ENCODE measurements at places on chromosomes 16 and 17.

- no peak for DNase-seq
Measured at GRCh38 chr16:85149776-85150175, 37.5 kb upstream of the CIBAR2 start.

DNA sequence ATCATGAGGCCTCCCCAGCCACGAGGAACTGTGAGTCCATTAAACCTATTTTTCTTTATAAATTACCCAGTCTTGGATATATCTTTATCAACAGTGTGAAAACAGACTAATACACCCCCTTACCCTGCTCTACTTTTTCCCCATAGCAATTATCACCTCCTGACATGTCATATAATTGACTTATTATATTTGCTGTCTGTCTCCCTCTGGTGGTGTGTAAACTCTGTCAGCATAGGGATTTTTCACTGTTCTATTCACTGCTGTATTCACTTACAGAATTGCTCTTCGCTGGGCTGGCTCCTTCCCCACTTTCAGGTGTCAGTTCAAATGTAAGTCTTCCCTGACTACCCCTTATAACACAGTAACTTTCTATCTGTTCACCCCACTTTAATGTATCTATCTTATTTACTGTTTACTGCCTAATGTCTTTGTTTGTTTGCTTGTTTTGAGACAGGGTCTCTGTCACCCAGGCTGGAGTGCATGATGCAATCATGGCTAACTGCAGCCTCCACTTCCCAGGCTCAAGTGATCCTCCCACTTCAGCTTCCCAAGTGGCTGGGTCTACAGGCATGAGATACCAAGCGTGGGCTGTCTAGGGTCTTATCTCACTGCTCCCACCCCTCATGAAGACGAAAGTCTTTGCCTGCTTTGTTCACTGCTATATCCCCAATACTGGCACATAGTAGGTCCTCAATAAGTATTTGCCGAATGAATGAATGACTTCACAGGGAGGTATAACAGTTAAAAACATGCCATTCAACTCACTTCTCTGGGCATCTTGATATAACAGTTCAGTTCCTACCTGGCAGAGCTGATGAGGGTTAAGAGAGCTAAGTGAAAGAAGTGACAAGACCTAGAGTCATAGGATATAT lies 52.4 kb upstream of the CDH3 start:
- DNase-seq, result peak; percentile 3

DNA sequence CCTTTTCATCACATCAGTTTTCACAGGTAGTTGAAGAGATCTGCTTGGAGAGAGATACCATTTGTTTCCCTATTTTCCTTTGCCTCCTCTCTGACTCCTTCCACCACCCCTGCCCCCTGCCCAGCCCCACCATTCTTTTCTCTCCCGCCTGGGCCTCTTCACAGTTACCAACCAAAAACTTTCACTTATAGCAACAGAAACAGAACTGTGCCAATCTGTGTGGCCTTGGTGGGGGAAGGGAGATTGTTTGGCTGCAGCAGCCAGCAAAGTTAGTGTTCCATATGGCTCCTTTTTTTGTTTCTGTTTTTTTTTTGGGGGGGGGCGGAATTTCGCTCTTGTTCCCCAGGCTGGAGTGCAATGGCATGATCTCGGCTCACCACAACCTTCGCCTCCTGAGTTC lies 17.2 kb upstream of the ARL4D start:
- no peak for DNase-seq

DNA sequence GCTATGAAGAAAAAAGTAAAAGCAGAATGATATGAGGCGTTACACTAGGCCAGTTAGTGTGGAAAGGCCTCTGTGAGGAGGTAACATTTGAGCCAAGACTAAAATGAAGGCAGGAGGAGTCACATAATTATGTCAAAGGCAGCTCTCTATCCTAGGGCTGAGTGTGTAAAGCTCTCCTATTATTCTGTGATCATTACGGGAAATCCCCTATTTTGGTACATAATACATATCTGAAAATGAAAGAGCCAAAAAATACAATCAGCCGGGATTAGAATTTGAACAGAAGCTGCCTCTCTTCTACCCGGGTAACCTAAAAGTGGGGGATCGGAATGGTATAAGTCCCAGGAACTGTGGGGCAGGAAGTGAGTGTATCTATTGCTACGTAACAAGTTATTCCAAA lies 27.1 kb downstream of the HEATR3 start:
- DNase-seq, result no peak

GRCh38 chr17:17200831-17201230 lies 5.3 kb downstream of the PLD6 start:
- no peak for DNase-seq

- DNase-seq, result no peak
Measured at GRCh38 chr17:48752399-48753288, 24.1 kb upstream of the HOXB13 start.

GRCh38 chr16:88063211-88063773 lies 112.1 kb downstream of the BANP start:
- no peak for DNase-seq

DNA sequence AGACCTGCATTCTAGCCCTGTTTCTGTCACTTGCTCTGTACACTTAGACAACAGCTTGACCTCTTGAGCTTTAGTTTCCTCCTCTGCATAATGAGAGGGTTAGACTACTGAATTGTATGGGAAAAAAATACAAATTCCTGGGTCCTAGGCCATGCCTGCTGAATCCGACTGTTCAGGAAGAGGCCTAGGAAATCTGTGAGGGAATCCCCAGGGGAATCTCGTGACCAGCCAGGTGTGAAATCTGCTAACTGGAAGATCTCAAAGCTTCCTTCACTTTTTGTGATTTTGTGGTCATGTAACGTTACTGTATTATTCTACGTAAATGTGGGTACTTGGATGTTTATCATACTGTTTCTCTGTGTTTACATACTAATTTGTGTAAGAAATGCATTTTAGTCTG lies 58.2 kb downstream of the CYLD start:
- no peak for DNase-seq

DNA sequence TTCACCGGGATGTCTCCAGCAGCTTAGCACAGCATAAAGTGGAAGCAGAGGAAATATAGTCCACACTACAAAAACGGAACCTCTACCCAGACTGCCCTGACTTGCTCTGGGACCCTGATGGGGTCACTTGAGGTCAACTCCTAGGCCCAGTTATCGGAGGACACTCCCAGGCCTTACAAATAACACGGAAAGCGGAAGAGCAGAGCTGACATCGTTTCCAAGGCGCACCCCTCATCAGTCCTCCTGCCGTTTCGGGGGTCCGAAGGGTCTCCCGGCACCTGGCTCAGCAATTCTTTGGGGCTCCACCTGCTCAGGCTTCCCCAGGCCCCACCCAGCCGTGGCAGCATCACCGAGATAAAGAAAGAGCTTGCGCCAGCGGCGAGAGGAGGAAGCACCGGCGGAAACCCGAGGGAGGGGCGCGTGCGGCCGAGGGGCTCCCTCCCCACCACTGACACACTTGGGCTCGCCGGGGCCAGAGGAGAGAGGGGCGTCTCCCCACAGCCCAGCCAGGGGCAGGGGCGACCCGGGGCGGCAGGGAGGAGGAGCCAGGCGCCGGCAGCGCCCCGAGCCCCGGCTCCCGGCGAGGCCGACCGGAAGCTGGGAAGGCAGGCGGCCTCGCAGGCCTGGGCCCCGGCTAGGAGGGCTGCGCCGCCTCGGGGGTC lies 727 bp downstream of the CORO7 start:
- DNase-seq, result peak; percentile 94

- DNase-seq, result no peak
Measured at GRCh38 chr16:86199871-86200695, 301.1 kb downstream of the IRF8 start.

- no peak for DNase-seq
Measured at GRCh38 chr17:17172990-17173389, 33.1 kb downstream of the PLD6 start.

- DNase-seq, result no peak
Measured at GRCh38 chr16:4607841-4608703, 6.6 kb downstream of the UBALD1 start.

- DNase-seq, result no peak
Measured at GRCh38 chr16:82421851-82422250, 204.9 kb upstream of the CDH13 start.

GRCh38 chr17:78842881-78843565 lies 2.4 kb upstream of the USP36 start:
- DNase-seq, result peak; percentile 51

DNA sequence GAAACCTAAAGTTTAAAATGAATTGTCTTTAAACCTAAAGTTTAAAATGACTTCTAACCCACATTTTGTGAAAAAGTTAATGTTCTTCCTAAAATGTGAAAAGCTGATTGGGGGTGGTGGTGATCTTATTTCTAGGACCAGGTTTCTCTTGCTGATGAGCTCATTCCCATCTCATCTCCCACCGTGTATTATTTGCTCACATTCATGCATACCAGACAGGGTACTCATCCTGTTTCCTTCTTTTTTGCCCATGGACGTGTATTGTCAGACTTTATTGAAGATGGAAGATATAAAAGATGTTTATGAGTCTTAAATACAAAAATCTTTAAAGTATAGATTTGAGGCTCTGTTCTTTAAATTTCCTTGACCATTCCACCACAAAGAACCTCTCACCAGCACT lies 70.1 kb upstream of the MPHOSPH6 start:
- DNase-seq, result no peak

DNA sequence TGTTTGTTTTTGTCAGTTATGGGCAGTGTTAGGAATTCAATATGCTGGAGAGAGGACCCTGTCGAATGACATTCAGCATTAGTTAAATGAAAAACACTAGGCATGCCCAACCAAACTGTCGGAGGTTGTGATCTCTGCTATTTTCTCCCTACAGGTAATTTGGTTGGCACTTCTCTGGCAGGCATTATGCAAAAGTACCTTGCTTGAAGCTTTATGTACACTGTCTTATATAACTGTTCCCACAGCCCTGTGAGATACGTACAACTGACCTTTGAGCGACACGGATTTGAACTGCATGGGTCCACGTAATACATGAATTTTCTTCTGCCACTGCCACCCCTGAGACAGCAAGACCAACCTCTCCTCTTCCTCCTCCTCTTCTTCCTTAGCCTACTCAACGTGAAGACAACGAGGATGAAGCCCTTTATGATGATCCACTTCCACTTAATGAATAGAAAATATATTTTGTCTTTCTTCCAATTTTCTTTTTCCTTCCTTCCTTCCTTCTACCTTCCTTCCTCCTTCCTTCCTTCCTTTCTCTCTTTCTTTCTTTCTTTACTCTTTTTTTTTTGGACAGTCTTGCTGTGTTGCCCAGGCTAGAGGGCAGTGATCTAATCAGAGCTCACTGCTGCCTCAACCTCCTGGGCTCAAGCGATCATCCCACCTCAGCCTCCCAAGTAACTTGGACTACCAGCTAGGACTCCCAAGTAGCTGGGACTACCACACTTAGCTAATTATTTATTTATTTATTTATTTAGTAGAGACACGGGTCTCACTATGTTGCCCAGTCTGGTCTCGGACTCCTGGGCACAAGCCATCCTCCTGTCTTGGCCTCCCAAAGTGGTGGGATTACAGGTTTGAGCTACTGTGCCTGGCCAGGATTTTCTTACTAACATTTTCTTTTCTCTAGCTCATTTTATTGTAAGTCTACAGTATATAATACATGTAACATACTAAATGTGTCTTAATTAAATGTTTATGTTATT lies 77.3 kb downstream of the WIPI1 start:
- DNase-seq, result no peak

GRCh38 chr16:48955837-48956236 lies 325.8 kb downstream of the CBLN1 start:
- no peak for DNase-seq
